ENCODE measurements at places on chromosomes 11 and 22.

GRCh38 chr22:44876921-44877320, 124.5 kb downstream of the ARHGAP8 start:
- DNase-seq = peak; percentile 47

- no peak for DNase-seq
These were observed 307.5 kb upstream of the ZC3H12C start for GRCh38 chr11:109785714-109786113.

DNA sequence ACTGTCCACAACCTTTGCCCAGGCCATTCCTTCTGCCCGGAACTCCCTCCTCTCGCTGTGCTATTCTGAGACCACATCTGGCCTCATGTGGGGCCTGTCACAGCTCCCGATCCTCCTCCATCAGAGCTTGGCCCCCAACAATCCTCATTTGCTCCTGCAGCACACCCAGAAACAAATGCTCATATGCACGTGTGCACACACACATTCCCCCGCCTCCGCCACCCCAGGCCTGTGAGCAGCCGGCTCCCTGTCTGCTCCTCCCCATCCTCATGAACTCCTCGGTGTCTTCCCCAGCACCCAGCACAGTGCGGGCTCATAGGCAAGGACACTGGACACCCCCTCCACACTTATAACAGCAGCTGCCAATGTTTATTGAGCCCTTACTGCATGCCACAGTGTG, 29.7 kb upstream of the PICK1 start:
- no peak for DNase-seq

DNA sequence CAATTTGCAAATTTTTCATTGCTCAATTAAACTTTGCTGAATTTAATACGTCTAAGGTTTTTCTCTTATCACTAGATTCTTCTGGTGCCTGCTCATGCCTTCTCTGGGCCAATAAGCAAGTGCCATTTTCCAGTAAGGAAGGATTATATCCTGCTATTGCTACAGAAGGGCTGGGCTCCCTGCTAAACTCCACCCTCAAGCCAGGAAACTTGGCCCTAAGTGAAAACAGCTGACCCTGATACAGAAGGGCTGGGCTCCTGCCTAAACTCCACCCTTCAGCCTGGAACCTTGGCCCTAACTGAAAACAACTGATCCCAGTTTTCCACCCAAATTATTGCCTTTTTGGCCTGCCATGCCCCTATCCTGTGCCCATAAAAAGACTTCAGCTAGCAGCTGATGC, 385.3 kb downstream of the DYNC2H1 start:
- no peak for DNase-seq
